ENCODE measurements at places on chromosomes 7 and 10.
A peak's percentile ranks its signal among the peaks of the same experiment; 100 is the strongest.

GRCh38 chr10:5147255-5147980 lies 37.5 kb downstream of the AKR1C8 start:
- H3K27me3 ChIP-seq: no peaks in the 10 kb centered on the region
- no peaks in the 10 kb centered on the region for H3K4me1 ChIP-seq
- no peaks in the 10 kb centered on the region for H3K36me3 ChIP-seq
- no peak overlapping the region for H3K27ac ChIP-seq
- H3K4me3 ChIP-seq: no peak overlapping the region
- no peak for DNase-seq

- peak overlapping the region; percentile 70 for H3K4me3 ChIP-seq
- peaks cover 49% of the 10 kb centered on the region for H3K4me1 ChIP-seq
- DNase-seq: no peak
- H3K27me3 ChIP-seq: no peaks in the 10 kb centered on the region
- H3K27ac ChIP-seq: peak overlapping the region; percentile 80
- H3K36me3 ChIP-seq: peaks cover 11% of the 10 kb centered on the region
Measured at GRCh38 chr7:50308532-50309385, 4.2 kb downstream of the IKZF1 start.

DNA sequence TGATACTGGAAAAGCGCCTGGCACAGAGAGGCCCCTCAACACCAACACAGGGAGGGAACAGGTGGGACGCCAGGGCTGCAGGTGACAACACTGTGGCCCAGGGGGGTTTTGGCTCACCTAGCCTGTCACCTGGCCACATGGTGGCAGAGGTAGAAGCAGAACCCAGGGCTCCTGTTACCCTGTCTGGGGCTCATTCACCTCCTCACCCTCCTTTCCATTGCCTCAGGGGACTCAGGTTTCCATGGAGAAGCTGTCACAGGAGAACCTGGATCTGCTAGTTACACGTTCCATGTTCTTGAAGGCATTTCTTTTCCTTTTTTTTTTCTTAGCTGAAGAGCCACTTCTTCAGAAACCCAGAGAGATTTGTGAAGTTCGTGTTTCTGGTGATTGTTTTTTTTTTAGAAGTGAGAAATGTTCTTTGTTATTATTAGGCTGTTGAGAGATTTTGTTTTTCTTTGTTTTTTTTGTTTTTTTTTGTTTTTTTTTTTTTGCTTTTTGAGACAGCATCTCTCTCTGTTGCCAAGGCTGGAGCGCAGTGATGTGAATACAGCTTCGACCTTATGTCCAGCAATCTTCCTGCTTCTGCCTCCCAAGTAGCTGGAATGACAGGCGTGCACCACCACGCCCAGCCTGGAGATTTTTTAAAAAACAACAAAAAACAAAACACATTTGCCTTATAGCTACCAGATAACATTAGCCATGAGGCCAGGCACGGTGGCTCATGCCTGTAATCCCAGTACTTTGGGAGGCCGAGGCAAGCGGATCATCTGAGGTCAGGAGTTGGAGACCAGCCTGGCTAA lies 16.0 kb downstream of the DENND2A start:
- H3K36me3 ChIP-seq: no peaks in the 10 kb centered on the region
- DNase-seq: no peak
- no peak overlapping the region for H3K27ac ChIP-seq
- no peak overlapping the region for H3K4me3 ChIP-seq
- H3K4me1 ChIP-seq: no peaks in the 10 kb centered on the region
- peaks cover 79% of the 10 kb centered on the region for H3K27me3 ChIP-seq

DNA sequence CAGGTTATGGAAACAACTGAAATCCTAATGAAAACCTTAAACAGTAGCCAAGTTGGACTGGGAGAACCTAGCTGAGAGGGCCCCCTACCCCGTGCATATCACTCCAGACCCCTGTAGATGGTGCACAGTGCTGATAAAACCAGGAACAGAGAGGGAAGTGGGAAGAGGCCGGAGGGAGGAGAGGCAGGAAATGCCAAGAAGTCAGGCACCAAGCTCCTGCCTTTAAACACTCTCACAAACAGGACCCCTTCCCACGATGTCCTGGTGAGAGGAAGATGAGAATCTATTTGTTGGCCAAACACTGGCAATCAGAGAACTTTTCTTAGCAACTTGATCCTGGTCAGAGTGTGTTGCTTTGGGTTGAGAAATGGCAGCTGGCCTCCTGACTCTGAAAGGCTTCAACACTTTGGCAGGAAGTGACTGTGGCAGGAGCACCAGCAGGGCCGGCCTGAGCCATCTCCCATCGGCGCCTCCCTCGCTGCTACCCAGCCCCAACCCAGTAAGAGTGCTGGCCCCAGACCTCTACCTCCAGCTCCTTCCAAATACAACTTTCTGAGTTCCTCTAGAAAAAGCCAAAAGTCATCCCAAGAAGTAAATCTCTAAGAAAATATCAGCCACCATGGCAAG lies 39.5 kb downstream of the GSDME start:
- peaks cover 16% of the 10 kb centered on the region for H3K27me3 ChIP-seq
- H3K4me1 ChIP-seq: peaks cover 6% of the 10 kb centered on the region
- no peaks in the 10 kb centered on the region for H3K36me3 ChIP-seq
- no peak overlapping the region for H3K4me3 ChIP-seq
- no peak for DNase-seq

DNA sequence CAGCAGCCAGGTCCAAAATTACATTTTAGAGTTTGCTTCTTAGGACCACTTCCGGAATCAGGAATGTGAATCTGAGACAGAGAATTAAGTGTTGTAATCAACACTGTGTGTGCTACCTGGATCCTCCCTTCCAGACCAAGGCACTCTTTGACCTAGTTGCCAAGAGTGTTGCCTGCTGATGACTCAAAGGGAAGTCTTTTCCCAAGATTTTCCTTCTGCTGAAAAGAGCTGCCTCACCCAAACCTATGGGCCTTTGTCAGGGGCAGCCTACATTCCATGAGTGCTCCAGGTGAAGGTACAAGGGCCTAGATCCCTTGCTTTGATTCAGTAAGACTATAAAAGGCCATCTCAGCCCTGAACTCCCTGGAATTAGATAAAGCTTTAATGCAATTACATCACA lies 712.5 kb upstream of the ANKRD30A start:
- no peak overlapping the region for H3K4me3 ChIP-seq
- H3K27me3 ChIP-seq: no peaks in the 10 kb centered on the region
- H3K27ac ChIP-seq: no peak overlapping the region
- H3K4me1 ChIP-seq: no peaks in the 10 kb centered on the region
- H3K36me3 ChIP-seq: no peaks in the 10 kb centered on the region
- DNase-seq: no peak

GRCh38 chr7:23261843-23262452 lies 15.4 kb downstream of the GPNMB start:
- no peak overlapping the region for H3K4me3 ChIP-seq
- peak; percentile 86 for DNase-seq
- H3K36me3 ChIP-seq: no peaks in the 10 kb centered on the region
- H3K4me1 ChIP-seq: peaks cover under 1% of the 10 kb centered on the region

GRCh38 chr10:102994531-102995295 lies 76.6 kb downstream of the CNNM2 start:
- DNase-seq: no peak
- peaks cover 10% of the 10 kb centered on the region for H3K4me1 ChIP-seq
- H3K27ac ChIP-seq: peak overlapping the region; percentile 35
- no peaks in the 10 kb centered on the region for H3K27me3 ChIP-seq
- no peak overlapping the region for H3K4me3 ChIP-seq
- H3K36me3 ChIP-seq: no peaks in the 10 kb centered on the region

DNA sequence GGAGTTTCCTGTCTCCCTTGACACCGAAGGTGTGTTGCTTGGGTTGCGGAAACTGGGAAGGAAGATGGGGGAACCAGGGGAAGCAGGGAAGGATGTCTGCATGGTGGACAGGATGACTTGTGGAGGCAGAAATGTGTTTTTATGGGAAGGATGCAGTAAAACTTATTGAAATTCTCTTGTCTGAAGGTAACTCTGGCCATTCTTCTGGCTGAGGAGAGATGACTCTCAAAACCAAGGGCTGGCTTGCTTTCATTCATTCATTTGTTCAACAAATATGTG lies 1.5 kb downstream of the UBTD1 start:
- DNase-seq: no peak
- peaks cover 26% of the 10 kb centered on the region for H3K27me3 ChIP-seq
- no peak overlapping the region for H3K4me3 ChIP-seq

- H3K27ac ChIP-seq: no peak overlapping the region
- H3K36me3 ChIP-seq: no peaks in the 10 kb centered on the region
- peaks cover 11% of the 10 kb centered on the region for H3K4me1 ChIP-seq
- peaks cover 22% of the 10 kb centered on the region for H3K27me3 ChIP-seq
Measured at GRCh38 chr10:93991596-93992284, 2.0 kb upstream of the PLCE1 start.

- H3K27ac ChIP-seq: peak overlapping the region; percentile 25
- H3K4me1 ChIP-seq: no peaks in the 10 kb centered on the region
- H3K4me3 ChIP-seq: no peak overlapping the region
- DNase-seq: no peak
Measured at GRCh38 chr7:7051206-7051877, 131.0 kb upstream of the C1GALT1 start.

DNA sequence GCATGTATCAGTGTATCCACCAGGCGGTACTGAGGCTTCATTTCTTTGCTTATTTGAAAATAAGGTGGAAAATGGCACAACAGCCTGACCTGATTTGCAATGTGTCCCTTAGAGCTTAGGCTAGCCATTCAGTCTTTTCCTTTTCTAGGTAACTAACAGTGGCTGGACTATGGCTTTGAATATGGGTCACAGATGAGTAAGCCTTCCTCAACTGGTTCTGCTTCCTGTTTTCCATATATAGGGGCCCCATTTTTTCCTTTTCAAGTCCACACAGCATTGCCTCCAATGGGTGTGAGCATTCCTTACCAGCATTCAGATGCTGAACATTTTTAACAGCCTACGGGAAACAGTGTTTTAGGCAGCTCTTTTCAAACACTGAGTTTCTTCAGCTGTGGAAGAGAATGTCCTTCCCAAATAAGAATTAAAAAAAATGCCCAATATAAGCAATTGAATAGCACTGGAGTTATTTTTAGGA lies 3.9 kb upstream of the ITGB1 start:
- no peaks in the 10 kb centered on the region for H3K27me3 ChIP-seq
- no peak overlapping the region for H3K4me3 ChIP-seq
- H3K36me3 ChIP-seq: no peaks in the 10 kb centered on the region
- H3K4me1 ChIP-seq: peaks cover 33% of the 10 kb centered on the region
- DNase-seq: no peak

DNA sequence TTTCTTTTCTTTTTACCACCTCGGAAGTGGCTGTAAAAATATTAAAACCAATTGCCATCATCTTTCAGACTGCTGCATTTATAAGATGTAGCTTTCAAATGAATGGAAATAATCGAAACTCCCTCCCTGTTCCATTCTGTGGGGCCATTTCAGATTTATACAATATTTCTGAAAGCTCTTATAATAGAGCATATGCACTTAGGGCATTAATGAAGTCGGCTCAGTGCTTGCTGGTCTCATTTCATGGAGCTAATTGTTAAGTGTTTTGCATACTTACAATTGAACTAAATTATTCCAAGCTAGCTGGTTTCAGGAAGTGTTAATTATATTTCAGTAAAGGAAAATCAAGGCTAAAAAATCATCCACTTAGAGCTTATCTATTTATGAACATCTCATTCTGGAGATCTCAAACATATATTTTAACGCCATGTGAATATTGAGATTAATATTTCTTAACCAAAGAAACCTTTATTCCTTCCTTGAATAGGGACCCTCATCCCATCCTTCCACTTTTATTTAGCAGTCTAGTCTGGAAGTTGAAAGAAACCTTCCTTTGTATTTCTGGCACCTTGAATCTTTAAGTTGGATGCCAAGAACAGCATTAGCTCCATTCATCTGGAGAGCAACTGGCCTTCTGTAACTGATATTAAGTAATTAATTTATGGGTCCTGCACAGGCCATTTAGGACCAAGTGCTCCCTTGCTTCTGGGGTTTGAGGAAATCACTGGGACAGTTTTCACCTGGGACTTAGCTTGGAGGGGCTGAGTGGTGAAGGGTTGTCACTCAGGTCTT lies 45.1 kb downstream of the RPS24 start:
- H3K36me3 ChIP-seq: no peaks in the 10 kb centered on the region
- peaks cover 5% of the 10 kb centered on the region for H3K27me3 ChIP-seq
- no peak overlapping the region for H3K4me3 ChIP-seq

DNA sequence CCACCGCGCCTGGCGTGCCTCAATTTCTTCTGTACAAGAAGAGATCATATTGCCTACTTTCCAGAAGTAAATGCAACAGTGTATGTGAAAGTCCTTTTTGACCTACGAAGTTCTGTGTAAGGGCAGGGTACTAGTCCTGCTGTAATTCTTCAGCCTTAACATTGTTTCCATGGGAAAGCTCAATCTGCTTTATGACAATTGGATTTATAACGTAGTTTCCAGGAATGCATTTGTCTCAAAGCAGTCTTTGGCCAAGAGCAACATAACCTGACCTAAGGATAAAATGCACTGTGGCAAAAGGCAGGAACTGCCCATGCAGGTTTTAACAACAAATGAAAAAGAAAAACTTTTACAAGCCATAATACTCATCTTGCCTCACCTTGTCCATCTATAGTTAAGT lies 108.1 kb upstream of the PODXL start:
- H3K27me3 ChIP-seq: peaks cover 16% of the 10 kb centered on the region
- no peaks in the 10 kb centered on the region for H3K4me1 ChIP-seq
- DNase-seq: no peak
- H3K27ac ChIP-seq: no peak overlapping the region
- H3K4me3 ChIP-seq: no peak overlapping the region

DNA sequence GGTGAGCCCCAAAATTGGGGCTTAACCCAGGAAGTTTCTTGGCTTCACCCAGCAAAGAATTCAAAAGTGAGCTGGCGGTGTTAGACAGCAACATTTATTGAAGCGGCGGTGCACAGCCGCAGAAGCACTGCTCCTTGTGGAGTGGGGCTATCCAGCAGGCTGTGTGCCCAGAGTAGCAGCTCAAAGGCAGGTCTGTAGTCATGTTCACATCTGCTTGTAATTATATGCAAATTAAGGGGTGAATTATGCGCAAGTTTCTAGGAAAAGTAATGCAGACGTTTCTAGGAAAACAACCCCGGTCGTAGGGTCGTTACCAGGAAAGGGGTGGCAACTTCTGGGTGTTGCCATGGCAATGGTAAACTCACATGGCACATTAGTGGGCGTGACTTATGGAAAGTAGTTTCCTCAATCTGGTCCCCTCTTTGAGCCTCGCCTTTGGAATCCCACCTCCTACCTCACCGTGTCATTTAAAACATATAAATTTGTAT lies 13.7 kb upstream of the KBTBD2 start:
- H3K27ac ChIP-seq: peak overlapping the region; percentile 81
- no peaks in the 10 kb centered on the region for H3K36me3 ChIP-seq
- peak overlapping the region; percentile 31 for H3K4me3 ChIP-seq
- DNase-seq: peak; percentile 81
- H3K4me1 ChIP-seq: peaks cover 26% of the 10 kb centered on the region

- H3K27me3 ChIP-seq: 0 out of 2 replicates have a peak, but pooled peaks cover 3% of the 10 kb centered on the region
- DNase-seq: peak; percentile 25
- no peak overlapping the region for H3K4me3 ChIP-seq
- H3K36me3 ChIP-seq: no peaks in the 10 kb centered on the region
Measured at GRCh38 chr7:93551063-93551895, 23.2 kb downstream of the CALCR start.

DNA sequence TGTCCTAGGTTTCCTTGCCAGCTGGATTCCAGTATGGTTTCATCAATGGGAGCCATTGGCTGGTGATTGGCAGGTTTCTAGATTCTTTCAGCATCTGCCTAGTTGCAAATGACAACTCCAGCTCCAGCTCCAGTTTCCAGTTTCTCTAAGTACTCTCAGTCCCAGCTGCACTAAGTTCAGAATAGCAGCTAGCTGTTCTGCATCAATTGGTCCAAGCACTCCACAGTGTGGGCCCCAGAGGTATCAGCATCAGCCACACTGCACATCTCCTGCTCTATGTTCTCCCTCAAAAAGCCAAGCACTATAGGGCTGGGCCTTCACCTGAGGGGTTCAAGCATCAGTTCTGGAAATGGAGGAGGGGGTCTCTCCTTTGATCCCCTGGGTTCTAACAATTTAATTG lies 143.4 kb downstream of the VPS50 start:
- H3K4me3 ChIP-seq: no peak overlapping the region
- DNase-seq: no peak
- no peak overlapping the region for H3K27ac ChIP-seq
- no peaks in the 10 kb centered on the region for H3K4me1 ChIP-seq

All from K562 (cell line).